Stimulated activated naive CD4-positive, alpha-beta T cell (primary cell): ENCODE measurements at places on chromosomes 7 and 10.

- no peak for DNase-seq
These were observed 86.3 kb downstream of the ALOX5 start for GRCh38 chr10:45460235-45460878.

GRCh38 chr10:77604063-77604462 lies 33.5 kb downstream of the KCNMA1 start:
- DNase-seq = no peak

GRCh38 chr7:144665689-144666381 lies 170.0 kb downstream of the TPK1 start:
- DNase-seq = no peak

DNA sequence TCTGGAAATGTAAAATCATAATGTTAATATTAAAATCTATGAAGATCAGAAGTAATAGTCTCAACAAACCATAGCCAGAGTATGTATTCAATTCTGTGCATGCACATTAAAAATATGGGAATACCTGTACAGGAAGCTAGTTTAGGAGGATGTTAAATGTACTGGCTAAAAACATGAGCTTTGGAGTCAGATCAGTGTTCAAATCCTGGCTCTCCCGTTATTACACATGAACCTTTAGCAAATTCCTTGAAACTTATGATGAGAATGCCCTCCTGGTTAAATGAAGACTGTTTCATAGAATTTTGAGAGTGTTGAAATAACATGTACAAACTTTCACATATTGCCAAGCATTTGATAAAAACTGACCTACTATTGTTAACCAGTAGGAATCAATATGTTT lies 4.6 kb downstream of the ARL4A start:
- no peak for DNase-seq

- no peak for DNase-seq
These were observed 63.0 kb downstream of the PAPSS2 start for GRCh38 chr10:87722716-87723115.

- peak; percentile 30 for DNase-seq
These were observed at the start of gene IFIT3 for GRCh38 chr10:89327803-89328441. Gene IFIT3 (plus strand): TSS chr10:89327997. CDS start chr10:89328074, 77 bp downstream.

DNA sequence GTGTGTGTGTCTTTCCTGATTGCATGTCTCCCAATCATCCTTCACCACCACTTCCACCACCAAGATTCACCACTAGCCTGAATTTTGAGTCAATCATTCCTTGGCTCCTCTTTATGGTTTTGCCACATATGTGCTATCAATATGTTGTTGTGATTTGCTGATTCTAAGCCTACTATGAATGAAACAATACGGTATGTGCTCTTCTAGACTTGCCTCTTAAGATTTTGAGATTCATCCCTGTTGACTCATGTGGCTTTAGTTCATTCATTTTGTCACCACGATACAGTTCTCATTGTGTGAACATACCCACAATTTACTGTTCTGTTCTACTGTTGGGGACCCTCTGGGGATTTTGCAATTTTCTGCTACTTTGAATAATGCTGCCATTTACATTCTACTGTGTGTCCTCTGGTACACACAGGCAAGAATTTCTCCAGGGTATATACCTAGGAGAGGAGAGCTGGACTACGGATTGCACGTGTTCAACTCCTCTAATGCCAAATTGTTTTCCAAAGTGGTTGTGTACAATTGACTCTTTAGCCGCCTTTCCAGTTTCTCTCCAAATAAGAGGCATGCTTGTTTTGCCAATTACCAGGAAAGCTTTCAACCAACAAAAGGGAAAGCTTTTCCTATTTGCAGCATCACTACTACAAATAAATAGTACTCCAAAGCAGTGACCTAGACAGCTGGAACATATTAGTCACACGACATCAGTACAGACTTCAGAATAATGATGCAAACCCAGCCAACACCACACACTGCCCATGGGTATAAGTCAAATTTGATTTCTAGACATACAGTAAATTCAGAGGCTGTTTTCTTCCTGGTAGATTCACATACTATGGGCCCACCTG lies 30.0 kb downstream of the SGMS1 start:
- DNase-seq = no peak

- DNase-seq = no peak
These were observed 43.1 kb downstream of the MINPP1 start for GRCh38 chr10:87547734-87548311.

GRCh38 chr10:100904917-100905316 lies 7.8 kb upstream of the SLF2 start:
- DNase-seq = no peak

- DNase-seq = peak; percentile 13
These were observed 3.3 kb upstream of the FAS start for GRCh38 chr10:88987243-88987725.

DNA sequence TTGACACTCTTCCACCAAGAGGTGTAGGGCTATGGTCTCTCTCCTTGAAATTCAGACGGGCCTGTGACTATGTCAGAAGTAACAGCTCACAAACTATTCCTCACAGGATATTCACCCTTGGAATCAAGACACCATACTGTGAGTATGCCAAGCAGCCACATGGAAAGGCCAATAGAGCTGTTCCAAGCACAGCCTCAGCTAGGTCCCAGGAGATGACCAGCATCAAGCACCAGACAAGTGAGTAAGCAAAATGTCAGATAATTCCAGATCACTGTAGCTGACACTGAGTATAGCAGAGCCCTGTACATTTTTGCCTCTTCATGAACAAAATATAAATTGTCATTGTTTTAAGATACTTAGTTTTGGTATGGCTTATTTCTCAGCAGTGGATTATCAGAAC lies 88.1 kb upstream of the KCND2 start:
- DNase-seq = no peak

DNA sequence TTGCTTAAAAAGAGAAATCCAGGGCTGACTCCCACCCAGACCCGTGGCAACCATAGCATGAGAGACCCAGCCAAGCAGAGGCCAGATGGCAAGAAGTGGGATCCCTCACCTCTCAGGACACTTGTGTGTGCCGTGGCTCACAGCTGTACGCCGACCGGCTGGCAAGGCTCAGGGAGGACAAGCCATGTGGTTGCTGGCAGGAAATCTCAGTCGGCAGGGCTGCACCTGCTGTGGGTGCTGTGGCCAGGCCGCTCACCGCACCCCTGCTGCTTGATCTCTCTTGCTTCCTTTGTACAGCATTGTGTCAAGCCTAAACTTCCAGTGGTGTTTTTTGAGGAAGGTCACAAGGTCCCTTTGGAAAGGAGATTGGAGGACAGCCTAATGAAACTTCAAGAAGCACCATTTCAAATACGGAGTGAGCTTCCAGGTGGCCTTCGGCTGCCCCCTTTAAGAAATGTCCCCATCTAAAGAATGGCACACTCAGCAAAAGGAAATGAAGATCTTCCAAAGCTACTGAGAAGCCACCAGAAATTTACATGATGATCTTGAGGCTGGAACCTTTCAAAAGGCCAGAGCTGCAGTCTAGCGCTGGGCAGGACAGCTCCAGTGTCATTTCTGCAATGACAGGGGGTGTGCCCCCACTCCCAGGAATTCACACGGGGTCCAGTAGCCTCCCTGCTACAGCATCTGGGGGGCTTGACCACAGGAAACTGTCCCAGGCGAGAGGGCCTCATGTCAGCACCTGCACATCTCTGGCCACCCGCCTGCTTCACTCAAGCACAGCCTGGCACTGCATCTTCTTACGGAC lies 409.0 kb upstream of the MGMT start:
- DNase-seq = peak; percentile 16

GRCh38 chr7:83173664-83174063 lies 11.0 kb upstream of the PCLO start:
- DNase-seq = no peak

DNA sequence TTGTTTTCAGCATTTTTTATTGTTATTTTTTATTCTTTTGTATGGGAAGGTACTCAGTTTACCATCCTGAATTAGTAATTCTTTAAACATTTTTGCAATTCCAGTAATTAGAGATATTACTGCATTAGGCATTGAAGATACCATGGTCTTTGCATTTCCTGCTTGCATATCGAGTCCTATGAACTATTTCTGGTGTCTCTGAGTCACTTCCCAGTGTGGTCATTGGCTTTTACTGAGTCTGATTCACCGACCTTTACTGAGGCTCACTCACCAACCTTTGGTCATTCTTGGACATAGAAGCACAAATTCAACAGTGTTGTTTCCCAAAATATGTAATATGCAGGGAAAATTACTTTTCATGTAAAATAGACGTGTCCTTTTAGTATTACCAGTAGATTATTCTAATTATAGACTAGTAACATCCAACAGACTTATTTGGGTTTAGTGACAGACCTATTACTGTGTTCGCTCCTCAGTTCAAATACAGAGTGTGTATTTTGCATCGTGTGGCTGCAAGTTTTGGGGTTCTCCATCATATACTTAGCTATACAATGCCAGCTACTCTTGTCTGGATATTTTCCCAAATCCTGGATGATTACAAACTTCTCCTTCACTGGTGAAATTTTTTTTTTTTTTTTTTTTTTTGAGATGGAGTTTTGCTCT lies 180.7 kb upstream of the PRSS1 start:
- no peak for DNase-seq

DNA sequence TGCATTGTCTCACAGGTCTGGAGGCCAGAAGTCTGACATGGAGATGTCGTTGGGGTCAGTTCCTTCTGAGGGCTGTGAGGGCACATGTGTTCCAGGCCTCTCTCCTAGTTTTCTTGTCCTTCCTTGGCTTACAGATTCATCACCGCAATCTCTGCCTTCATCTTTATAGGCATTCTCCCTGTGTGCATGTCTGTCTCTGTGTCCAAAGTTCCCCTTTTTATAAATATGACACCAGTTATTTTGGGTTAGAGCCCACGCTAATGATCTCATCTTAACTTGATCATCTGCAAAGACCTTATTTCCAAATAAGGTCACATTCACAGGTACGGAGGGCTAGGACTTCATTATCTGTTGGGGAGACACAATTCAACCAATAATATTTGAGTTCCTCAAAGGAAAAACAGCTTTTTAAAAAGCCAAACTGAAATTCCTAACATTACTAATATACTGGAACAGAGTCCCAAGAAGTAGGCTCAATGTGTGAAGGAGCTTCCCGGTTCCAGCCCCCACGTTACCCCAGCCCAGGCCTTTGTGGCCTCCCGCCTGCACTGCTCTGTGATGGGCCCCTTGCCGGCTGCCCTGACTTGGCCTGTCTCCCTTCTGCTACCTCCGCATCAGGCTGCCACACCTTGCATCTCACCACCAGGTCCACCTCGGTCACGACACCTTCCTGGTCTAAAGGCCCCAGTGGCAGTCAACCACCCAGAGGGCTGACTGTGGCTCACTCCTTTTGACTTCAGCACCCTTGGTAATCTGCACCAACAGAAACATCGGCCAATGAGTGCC lies 142.7 kb downstream of the KCNMA1 start:
- DNase-seq = no peak

DNA sequence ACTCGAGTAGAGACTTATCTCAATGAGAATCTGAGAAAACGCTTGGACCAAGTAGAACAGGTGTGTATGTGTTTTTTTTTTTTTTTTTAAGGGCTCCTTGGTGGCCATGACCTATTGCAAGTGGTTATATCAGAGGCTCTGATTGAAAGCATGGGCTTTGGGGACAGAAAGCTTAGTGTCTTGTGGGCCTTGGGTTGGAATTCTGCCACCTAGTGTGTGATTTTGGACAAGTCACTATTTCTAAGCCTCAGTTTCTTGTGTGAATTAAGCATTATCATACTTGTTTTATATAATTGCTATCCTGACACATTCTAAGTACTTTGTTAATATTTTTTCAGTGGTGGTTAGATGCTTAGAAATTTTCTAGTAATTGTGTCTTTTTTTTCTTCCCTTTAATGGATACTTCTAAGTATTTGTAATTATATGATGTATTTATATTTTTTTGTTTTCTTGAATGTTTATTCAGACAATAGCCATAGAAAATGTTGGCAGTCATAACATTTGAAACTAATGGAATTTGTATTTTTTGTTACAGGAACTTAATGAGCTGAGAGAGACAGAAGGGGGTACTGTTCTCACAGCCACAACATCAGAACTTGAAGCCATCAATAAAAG lies 33.1 kb downstream of the SMC3 start:
- DNase-seq = peak; percentile 20

GRCh38 chr7:36283711-36284130 lies 105.9 kb upstream of the ANLN start:
- DNase-seq = no peak

DNA sequence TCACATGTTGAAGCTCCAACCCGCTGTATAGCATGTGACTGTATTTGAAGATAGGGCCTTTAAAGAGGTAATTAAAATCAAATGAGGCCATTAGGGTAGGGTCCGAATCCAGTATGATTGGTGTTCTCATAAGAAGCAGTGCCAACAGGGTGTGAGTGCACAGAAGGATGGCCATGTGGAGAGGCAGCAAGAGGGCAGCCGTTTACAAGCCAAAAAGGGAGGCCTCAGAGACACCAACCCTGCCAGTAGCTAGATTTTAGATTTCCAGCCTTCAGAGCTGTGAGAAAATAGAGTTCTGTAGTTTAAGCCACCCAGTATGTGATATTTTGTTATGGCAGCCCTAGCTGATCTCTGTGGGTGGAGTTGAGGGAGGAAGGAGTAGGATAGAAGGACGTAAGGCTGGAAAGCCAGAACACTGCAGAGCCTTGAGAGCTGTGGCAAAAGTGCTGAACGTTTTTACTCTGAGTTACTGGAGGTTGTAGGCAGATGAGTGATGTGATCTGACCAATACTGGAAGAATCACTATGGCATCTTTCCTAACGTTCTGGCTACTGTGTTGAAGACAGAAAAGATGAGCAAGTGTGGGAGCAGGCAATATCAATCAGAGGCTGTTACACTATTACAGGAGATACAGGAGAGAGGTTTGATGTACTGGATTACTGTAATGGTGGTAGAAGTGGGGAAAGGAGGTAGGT lies 334.9 kb downstream of the ELMO1 start:
- DNase-seq = no peak

DNA sequence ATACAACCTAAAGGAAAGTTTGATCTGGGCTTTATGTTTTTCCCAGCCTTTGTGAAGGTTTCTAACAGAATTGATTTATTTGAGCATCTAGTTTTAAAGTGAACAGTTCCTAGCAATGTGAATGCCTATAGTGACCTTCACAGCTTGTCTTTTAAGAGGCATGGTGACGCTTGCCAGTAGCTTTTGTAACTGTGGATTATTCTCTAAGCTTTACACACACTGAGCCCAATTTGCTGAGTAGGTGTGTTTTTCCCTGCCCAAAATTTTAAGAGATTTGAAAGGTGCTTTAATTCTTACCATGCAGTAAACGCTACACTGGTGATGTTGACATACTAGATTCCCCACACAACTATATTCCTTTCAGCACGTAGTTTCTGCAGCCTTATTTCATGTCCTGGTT lies 420.2 kb upstream of the AKR1E2 start:
- no peak for DNase-seq

DNA sequence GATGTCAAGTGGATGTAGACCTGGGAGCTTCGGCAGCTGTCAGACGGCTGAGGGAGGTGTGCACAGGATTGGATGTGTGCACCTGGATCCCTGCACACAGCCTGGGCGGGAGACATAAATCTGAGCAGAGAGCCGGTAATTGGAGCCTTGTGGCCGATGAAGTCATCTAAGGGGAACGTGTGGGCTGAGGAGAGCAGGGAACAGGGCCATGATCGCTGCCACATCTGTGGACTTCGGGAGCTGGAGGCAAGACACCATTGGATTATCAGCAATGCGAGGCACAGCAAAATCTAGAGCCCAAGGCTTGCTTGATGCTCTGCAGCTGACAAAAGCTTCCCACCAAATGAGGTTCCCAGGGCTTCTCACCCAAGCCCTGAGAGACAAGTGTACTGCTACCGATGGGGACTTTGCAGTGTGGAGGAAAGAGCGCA lies 147.7 kb downstream of the PTPN20 start:
- DNase-seq = no peak
